ENCODE measurements at places on chromosomes 16 and 17. TPM values are rescaled to one million over a fixed set of nuclear protein-coding genes. Genes with fewer than 3 reads are reported as not detected.

DNA sequence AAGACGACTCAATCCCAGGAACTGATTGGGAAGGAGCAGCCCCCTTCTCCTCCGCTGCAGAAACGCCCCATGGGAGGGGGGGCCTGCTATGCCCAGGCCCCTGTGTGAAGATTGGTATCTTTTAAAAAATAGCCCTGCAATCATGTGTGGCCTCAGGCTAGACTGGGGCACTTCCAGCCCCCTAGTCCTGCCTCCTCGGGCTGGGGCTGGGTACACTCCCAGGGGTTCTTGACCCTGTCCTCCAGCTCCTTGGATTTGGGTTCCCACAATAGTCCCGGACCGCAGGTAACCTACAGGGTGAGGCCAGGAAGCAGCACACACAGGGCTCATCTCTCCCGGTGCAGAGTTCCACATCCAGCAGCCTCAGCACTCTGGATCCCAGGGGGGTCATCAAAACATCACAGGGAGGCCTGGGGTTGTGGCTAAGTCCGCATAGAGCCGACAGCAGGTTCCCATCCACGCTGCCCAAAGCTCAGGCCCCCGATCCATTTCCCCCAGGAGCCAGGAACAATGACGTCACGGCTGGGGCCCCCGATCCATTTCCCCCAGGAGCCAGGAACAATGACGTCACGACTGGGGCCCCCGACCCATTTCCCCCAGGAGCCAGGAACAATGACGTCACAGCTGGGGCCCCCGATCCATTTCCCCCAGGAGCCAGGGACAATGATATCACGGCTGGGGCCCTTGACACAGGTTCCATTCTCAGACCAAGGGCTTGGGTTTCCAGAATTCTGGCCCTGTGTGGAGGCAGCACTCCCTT is 202.4 kb downstream of the IRF8 start:
- no peak for DNase-seq

Gene ENPP7
- total RNA-seq, result not detected

GRCh38 chr17:58530655-58531054 is 16.2 kb upstream of the MTMR4 start:
- DNase-seq, result no peak

DNA sequence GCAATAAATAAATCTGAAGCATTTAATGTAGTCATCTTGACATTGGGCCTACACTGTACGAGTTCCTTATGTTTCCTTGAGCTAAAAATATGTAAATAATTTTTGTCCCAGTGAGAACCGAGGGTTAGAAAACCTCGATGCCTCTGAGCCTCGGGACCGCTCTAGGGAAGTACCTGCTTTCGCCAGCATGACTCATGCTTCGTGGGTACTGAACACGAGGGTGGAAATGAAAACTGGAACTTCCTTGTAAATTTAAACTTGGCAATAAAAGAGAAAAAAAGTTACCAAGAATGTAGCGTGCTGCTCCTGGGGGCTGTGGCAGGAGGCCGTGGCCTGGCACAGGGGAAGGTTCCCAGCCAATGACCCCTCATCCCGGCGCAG is 74.1 kb downstream of the SOCS1 start:
- DNase-seq, result no peak

DNA sequence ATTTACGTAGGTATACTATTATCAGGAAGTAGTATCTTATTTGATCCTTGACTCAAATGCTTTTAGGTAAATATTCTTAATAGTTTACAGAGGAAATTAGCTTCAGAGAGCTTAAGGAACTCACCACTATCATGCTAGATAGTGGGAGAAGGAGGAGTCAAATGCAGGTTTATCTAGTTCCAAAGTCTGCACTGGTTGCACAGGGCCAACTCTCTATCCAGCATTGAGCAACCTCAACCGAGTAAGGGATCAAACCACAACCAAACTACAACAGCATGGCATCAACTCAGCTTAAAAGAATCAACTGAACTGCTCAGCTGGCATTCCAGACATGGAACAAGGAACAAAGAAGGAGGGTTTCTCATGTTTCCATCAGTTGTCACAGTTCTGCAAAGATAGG is 306.0 kb downstream of the MAF start:
- no peak for DNase-seq

GRCh38 chr16:88320947-88321634 is 61.7 kb upstream of the ZNF469 start:
- DNase-seq, result no peak

DNA sequence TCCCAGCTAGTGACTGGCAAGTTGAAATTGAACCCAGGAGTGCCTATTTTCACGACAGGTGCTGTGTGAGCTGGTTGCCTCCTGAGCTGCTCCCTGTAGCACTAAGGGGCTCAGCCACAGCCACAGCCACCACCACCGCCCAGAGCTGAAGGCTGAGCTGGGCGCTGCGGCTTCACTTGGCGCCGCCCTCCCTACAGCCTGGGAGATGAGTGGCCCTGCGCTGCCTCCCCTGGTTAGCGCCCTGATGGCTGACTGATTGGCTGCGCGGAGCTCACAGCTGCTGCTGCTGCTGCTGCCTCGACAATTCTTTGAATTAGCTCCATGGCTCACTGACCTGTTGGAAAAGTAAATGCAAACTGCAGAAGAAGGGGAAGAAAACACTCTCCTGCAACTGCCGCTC is 91.8 kb upstream of the TMEM132E start:
- no peak for DNase-seq

Gene CTRB2
- total RNA-seq, result not detected

- no peak for DNase-seq
These were observed 111.1 kb downstream of the GAS7 start for GRCh38 chr17:10087355-10087754.

DNA sequence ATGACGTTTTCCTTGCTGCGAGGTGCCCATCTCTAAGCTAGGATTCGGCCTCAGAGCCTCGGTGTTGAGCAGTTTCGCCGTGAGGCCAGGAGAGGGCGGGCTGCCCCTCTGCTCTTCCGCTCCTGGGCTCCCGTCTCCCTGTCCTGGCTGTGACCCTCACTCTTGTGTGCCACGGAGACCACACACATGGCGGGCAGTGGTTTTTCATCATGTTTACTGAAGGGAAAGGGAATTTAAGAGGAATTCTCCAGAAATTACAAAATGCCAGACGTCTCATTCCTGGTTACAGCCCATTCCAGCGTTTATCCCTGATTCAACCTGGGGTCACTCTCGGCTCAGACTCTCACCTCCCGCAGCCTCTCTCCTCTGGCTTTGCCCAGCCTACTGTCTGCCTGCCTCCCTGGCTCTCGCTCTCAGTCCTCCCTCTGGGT is 96.8 kb upstream of the ELAC2 start:
- peak; percentile 98 for DNase-seq

Gene DHX58
- total RNA-seq, result 1.4 TPM

Gene SHBG
- total RNA-seq, result not detected

Gene PSMD12
- total RNA-seq, result 52.5 TPM

- DNase-seq, result peak; percentile 47
These were observed 252.3 kb downstream of the SNX29 start for GRCh38 chr16:12228602-12229499.

DNA sequence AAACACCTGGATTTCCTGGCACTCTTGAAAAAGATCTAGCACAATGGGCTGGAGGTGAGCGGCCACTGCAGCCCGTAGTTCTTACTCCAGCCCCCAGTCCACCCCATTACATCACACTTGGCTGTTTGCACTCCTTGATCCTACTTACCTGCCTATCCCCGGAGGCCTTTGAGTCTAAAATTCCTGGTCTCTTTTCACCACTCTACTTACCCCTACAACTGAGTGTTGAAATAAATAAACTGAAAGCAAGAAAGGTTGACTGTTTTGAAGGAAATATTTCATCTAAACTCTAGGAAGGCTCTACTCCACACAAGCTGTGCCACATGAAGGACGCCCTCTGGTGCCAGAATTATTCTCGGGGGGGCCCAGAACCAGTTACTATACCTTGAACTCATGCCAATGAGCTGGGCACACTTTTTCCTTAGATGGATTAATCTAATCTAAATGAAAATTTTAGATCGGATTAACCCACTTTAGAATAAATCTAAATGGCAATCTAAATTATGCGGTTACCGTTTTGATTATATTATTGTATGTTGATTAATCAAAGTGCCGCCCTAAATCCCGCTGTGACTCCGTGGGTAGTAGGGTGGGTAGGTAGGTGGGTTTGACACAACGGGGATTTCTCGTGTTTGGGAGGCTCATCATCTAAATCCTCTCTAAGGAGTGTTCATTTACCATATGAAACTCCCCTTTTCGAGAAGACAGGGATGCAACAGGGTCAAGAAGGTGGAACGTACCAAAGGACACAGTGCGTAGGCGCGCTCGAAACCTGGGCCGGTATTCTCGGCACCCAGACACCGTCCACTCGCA is 651 bp upstream of the EIF1 start:
- no peak for DNase-seq

GRCh38 chr17:78707016-78707415 is 75.1 kb downstream of the CYTH1 start:
- no peak for DNase-seq

Gene METTL22
- total RNA-seq, result 19.8 TPM

- DNase-seq, result no peak
These were observed 18.2 kb upstream of the ABCA10 start for GRCh38 chr17:69246726-69247375.

Gene KRTAP4-9
- not detected for total RNA-seq

Gene MFAP4
- not detected for total RNA-seq

DNA sequence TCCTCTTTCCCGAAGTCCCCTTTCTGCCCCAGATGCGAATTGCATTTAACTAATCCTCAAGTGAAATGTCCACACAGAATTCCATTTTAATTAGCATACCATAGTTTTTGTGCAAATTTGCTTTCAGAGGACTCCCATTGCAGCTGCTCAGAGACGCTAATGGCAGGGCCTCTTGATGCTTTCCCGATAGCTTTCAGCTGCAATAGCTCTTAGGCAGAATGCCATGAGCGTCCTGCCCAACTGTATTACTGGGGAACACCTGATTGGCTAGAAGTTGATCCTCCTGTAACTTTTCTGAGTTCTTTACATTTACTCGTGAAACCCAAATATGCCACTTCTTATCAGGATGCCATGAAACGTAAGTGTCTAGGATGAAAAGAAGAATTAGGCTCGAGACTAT is 203.0 kb downstream of the UTP18 start:
- no peak for DNase-seq

DNA sequence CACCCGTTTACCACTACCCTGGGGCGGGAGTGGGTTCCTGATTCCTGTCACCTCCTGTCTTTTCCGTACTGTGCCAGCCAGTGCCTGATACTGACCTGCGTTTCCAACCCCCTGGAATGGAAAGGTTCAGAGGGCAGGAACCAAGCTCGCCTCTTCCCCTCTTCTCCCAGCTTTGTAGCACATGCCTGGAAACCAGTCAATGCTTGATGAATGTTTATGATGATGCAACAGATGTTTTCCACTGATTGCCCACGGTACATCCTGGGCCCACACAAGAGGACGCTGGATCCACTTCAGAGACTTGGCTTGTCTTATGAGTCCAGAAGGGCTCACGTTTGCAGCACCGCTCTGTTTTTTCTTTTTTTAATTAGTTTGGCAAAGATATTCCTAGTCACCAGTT is 262.0 kb downstream of the CPPED1 start:
- DNase-seq, result no peak

GRCh38 chr16:65548470-65548869 is 426.6 kb upstream of the CDH11 start:
- no peak for DNase-seq

Gene ULK2
- total RNA-seq, result 5.5 TPM
